ENCODE measurements at places on chromosomes 11 and 22.

GRCh38 chr11:92611157-92611556, 358.3 kb upstream of the MTNR1B start:
- DNase-seq: no peak

DNA sequence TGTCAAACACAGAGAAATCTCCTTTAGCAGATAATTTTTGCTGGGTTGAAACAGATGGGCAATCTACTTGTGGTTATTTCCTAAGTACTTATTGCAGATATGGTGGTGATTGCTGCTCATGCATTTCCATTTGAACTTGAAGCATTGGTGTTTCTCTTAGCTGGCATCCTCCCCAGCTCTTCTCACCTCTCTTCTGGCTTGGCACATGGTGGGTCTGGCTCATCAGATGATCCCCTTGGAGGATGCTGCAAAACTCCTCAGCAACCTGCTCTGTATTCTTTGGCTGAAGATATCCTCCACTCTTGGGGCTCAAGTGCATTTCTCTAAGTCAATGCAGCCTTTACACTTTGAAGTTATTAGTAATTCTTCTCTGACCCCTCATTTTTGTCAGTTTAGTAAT, 87.3 kb upstream of the MYO18B start:
- DNase-seq: no peak

- no peak for DNase-seq
These were observed 188.2 kb downstream of the BLID start for GRCh38 chr11:121927789-121928188.

DNA sequence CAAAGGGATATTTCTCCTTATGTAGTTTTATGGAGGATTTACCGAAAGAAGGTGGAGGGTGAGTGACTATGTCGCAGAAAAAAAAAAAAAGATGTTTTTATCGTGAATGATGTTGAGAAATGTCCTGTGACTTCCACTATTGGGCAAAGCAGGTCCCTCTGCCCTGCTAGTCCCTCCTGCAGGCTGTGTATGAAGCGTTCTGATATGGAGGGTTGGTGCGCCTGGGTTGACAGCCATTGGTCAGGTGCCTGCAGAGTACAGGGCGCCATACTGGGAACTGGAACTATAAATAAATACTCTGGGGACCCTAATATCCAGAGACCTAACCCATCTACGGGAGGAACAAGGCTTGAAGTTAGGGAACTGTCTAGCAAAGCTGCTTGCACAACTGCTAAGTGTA, 1.5 kb downstream of the IL17RA start:
- DNase-seq: no peak

DNA sequence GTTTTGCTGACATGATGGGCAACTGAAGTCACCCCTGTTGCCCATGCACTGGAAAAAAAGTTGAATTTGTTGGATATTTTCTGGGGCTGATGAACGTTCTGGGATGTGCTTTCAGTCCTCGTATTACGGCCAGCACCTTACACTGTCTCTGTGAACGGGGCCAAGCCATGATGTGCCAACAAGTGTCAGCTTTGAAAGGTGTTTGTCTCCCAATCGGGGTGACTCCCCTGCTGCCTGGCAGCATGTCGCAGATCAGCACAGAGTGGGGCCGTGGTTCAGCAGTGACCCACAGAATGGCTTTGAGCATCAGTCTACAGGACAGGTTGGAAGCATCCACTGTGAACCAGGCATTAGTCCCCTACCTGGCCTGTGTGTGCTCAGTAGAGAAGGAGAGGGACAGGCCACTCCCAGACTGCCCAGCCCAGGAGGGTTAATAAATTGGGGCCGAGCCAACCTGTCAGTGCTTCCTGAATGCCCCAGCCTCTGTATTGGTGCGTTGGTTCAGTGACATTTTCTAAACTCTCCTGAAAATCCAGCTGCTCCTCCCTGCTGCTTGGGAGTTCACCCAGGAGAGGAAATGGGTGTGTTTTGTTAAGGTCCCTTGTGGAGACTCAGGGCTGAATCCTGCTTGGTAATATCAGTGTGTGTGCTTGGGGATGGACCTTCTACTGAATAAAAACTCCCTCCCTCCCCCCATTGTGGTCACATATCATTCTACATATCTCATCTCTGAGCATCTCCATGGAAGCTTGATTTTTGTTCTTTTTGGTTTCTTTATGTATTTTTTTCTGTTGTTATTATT, 50.7 kb upstream of the TTC12 start:
- DNase-seq: no peak

GRCh38 chr11:122093731-122094275, 22.2 kb downstream of the BLID start:
- no peak for DNase-seq

DNA sequence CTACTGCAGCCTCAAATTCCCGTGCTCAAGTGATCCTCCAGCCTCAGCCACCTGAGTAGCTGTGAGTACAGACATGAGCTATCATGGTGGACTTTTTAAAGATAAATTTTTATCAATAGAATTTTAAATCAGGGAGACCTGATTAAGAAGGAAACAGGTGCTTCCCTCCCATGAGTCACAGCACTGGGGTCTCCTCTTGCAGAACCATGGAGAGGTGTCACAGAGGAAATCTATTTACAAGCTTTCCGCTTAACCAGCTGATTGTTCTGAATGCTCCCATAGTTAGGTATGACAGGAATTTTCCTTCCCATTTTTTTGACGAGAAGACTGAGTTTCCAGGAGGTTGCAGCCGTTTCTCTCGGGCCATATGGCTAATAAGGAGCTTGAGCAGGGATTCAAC, 516.1 kb downstream of the MIAT start:
- no peak for DNase-seq

GRCh38 chr22:24471570-24471969, 23.6 kb upstream of the UPB1 start:
- no peak for DNase-seq

DNA sequence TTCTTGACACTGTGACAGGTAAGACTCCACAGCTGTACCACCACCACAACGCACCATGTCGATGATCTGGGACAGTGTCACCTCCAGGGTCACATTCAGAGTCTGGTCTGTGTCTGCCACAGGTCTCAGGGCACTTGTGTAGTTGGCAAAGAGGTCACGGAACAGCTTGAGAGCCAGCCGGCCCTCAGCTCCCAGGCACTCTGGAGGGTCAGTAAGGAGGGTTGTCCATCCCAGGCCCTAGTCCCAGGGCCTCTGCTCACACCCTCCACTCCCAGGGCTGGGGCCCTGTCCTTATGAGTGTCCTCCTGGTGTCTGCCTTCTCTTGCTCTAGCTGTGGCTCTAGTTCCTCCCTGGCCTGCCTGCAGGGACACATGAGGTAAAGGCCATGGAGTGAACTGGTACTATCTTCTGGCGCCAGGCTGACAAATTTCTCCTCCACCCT, 1.4 kb downstream of the CHRNA10 start:
- DNase-seq: no peak

GRCh38 chr11:27926981-27927481, 180.9 kb downstream of the KIF18A start:
- no peak for DNase-seq

DNA sequence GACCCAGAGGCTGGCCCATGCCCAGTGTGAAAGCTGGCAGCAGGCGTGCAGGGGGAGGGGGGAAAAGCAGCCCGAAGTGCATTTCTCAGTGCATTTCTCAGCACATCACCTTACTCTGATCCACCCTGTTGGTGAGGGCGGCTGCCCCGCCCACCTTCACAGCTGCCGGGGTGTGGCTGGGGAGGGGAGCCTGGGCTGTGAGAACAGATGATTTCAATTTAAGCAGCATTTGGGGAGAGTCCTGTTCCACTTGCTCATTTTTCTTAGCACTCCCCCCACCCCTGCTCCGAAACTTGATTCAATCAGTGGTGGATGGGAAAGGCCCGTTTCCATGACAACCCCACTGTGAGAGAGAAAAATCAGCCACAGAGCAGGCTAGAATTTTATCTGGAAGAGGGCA, 84.8 kb downstream of the SNX19 start:
- DNase-seq: no peak

- no peak for DNase-seq
These were observed 11.9 kb upstream of the TCF20 start for GRCh38 chr22:42282252-42282942.

- no peak for DNase-seq
These were observed 28.5 kb upstream of the CARD16 start for GRCh38 chr11:105073456-105074165.

DNA sequence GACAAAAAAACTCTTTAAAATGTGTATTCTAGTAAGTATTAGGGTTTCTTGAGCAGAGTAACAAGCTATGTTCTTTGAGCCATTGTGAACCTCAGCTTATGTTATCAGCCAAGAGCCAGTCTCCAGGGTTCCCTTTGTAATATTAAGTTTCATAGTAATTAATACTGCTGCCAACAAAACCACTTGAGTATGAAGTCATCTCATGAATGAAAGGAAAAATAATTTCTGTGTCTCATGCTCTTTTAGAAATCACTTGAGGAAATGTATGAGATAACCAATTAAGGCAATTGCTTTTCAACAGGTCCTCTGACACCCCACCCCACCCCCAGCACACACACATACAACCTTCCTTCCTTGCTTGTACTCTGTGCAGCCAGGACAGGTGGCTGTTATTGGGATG, 59.9 kb downstream of the BBOX1 start:
- DNase-seq: no peak

DNA sequence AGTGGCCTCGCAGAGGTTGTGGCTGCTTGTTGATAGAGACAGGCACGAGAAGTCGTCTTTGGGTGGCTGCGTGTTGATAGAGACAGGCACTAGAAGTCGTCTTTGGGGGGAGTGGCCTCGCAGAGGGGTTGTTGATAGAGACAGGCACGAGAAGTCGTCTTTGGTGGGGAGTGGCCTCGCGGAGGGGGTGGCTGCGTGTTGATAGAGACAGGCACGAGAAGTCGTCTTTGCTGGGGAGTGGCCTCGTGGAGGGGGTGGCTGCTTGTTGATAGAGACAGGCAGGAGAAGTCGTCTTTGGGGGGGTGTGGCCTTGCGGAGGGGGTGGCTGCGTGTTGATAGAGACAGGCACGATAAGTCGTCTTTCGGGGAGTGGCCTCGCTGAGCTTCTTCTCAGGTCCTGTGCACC, 328.8 kb downstream of the TBC1D22A start:
- DNase-seq: no peak

- no peak for DNase-seq
These were observed 168.0 kb downstream of the PGR start for GRCh38 chr11:100961633-100962032.

DNA sequence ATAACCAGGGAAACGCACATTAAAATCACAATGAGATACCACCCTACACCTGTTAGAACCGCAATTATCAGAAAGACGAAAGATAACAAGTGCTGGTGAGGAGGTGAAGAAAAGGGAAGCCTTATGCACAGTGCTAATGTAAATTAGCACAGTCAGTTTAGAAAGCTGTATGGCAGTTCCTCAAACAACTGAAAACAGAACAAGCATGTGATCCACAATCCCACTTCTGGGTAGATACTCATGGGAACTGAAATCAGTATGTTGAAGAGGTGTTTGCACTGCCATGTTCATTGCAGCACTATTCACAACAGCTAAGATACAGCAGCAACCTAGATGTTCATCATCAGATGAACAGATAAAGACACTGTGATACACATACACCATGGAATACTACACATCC, 75.0 kb upstream of the CCND1 start:
- DNase-seq: no peak

GRCh38 chr11:100624346-100624745, 62.7 kb upstream of the ARHGAP42 start:
- DNase-seq: no peak

GRCh38 chr11:19345519-19345847, 104.7 kb upstream of the E2F8 start:
- DNase-seq: no peak

DNA sequence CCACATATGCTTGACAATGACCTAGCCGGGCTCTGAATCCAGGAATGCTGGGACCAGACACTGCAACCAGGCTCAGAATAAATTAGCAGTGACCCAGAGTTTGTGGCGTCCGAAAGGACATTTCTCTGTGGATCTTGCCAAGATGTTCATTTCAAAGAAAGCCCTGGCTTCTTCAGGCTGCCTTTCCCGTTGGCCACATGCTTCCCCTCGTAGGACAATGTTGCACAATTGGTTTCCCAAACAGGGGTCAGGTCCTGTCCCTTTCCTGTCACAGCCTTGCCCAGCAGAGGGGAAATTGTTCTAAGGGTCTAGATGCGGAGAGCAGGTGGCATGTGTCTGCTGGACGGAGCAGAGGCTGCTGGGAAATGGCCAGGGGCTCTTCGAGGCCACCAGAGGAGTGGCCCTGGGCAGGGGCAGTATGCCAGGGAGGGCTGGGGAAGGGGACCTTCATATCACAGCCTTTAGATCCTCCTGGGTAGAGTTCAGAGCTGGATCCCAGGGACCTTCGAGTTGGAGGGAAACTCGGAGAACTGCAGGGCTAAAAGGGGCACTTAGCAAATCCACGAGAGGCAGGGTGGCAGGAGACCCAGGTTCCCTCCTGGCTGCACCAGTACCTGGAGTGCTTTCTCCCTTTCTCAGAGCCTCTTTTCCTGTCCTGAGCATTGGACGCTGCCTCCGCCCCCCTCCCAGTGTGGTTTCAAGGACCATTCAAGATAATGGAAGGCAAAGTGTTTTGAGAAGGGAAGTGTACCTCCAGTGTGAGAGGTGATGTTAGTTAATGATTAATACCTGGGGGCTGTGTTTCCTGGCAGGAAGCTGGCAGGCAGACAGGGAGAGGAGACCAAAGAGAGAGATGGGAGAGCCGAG, 42.3 kb downstream of the C11orf96 start:
- no peak for DNase-seq

- DNase-seq: no peak
These were observed 7.1 kb upstream of the SCGB2A1 start for GRCh38 chr11:62201376-62201775.

- peak; percentile 45 for DNase-seq
These were observed 55.0 kb upstream of the DEPDC7 start for GRCh38 chr11:32960553-32961164.

- no peak for DNase-seq
These were observed at the start of gene MMP3 for GRCh38 chr11:102843489-102843888. Gene MMP3, minus strand, starts transcription at chr11:102843609. Its CDS starts 63 bp downstream, at chr11:102843546.

- DNase-seq: no peak
These were observed 22.7 kb upstream of the OR4B1 start for GRCh38 chr11:48193876-48194275.

DNA sequence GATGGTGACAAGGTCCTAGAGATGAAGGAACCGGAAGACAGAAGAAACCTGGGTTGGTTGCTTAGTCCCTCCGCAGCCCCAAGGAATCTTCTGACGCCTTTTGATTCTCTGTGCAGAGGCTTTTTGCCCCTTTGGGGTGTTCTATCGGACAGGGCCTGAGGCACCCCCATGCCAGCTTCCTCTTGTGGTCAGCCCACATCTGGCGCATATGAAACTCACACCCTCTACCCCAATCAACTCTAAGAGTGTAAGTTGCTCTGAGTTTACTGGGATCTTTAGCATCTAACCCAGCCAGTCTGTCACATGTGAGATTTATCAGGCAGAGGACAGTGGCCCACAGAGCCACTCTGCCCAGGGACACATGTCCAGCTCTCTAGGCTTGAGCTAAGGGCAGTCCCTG, 17.4 kb downstream of the RASD2 start:
- no peak for DNase-seq

- DNase-seq: no peak
These were observed 109.5 kb downstream of the TENM4 start for GRCh38 chr11:79331203-79331901.

GRCh38 chr11:15882876-15883454, 473.4 kb downstream of the SOX6 start:
- no peak for DNase-seq

GRCh38 chr11:20038412-20038811, 121.9 kb downstream of the DBX1 start:
- no peak for DNase-seq

GRCh38 chr11:33773987-33774735, at the start of gene FBXO3:
Gene FBXO3, minus strand, starts transcription at chr11:33774520. Its CDS starts 23 bp downstream, at chr11:33774497.
- peak; percentile 78 for DNase-seq

Measured in right renal pelvis (tissue), 4 donors.